ENCODE measurements at places on chromosomes 7 and 10.

GRCh38 chr10:93601146-93601773, at the start of gene RBP4:
Gene RBP4 (minus strand): TSS chr10:93601235. CDS start chr10:93601028, 207 bp downstream.
- DNase-seq = no peak

DNA sequence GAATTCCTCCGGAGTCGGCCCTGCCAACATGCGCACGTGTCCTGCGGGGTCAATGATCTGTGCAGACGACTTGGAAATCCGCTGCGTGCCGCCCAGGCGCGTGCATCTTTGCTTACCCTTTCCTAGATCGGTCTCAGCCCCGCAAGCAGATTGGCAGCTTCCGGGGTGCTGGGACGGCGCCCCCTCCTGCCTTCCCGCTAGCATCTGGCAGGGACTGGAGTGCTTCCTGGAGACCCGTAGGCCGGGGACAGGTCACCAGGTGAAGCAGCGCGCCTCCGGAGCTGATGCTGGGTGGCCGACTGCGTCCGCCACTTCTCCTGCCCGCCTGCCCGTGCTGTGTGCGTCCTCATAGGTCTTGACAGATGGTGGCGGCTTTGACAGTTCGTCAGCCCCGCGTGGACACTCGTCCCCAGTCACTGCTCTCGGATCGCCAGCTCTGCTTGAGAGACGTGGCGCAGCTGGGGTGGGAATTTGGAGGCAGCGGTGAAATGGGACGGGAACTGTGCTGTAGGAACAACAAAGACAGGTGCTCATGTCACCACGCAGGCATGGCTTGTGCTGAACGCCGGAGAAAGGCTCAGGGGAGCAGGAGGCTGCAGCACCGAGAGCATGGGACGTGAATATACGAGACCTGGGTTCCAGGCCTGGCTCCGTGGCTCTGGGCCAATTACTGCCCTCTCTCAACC, 21.9 kb upstream of the KCNK18 start:
- peak; percentile 61 for DNase-seq

- DNase-seq = no peak
Measured at GRCh38 chr10:100811261-100811660, 65.9 kb downstream of the PAX2 start.

DNA sequence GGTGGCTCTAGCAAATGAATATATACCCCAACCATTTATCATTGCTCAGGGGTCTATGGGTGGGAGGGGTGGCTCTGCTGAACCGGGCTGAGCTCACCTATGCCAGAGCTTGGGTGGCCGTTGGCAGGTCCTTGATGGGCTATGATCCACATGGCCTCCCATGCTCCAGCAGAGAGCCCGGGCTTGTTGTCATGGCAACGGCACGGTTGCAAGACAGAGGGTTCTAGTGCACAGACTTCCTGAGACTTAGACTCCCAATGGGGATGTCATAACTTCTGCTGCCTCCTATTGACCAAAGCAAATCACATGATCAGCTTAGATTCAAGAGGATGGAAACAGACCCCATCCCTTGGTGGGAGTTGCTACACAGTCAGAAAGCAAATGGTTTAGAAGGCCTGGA, 36.4 kb upstream of the CARD11 start:
- DNase-seq = no peak

DNA sequence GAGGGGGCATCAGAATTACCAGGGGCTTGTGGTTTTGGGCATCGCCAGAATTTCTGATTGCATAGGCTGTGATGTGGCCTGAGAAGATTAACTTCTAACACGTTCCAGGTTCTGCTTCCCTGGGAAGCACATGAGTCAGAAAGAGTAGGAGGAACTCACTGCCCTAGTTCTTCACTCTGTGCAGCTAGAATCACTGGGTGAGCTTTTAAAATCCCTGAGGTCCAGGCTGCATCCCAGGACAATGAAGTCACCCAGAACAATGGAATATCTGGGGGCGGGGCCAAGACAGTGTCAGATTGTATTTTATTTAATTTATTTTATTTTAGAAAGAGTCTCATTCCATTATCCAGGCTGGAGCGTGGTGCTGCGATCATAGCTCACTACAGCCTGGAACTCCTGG, 636.5 kb downstream of the CALN1 start:
- DNase-seq = no peak

DNA sequence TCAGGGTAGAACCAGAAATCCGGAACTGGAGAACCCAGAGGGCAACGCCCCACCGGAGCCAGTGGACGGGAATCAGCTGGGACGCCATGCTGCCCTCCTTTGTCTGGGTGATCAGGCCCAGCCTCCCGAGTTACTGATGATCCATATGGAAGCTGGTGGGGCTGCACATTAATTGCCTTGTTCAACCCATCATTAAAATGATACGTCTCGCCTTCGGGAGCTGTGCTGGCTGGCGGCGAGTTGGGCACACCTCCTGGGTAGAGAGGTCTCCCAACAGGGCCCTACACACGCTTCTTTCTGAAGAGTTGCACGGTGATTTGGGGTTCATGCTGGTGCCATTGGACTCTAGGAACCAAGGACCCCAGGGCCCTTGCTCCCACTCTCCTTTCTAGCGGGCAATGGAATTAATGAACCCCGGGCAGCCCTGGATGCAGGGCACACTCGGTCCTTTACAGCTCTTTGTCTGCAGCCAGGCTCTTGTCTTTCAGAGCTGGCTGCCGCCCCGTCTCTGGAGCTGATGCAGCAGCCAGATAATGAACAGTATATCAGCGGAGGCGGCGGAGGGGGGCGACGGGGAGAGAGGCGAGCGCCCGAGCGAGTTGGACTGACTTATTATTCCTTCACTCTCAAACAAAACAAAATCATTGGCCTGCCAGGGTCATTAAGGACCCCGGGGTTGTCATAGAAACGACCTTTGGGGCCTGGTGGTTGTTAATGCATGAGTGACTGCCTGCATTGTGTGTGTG, 412.2 kb upstream of the ZMIZ1 start:
- peak; percentile 52 for DNase-seq

DNA sequence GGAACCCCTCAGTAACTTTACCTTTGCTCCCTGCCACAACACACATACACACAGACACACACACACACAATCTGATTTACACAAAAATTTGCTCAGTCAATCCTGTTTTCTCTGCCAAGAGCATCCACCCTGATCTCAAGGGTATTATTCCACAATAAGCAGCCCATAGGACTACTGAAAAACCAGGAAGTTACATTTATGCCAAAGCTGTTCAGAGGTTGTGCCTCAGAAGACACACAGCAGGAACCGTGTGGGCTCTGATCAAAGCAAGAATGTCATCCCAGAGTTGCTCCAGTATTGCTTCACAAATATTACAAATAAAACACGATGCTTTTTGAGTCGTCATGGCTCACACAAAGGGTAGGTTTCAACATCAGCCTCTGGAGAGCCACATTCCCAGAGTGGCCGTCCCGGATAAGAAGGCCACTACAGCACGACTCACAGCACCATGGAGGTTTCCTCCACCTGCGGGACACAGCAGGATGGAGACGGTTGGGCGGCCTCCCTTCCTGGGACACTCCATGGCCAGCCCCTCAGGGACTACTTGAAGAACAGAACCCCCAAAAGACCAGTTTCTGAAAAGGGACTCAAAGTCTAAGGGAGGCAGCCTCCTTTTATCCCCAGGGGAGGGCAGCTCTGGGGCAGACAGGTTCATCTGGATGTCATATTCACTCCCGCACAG, 1.6 kb downstream of the AIFM2 start:
- no peak for DNase-seq
